Stimulated activated CD4-positive, alpha-beta T cell treated with anti-CD3 and anti-CD28 coated beads, Interleukin-4, amount 100 ng/mL, for 4 hours (primary cell): ENCODE measurements at places on chromosomes 1 and 21.

DNA sequence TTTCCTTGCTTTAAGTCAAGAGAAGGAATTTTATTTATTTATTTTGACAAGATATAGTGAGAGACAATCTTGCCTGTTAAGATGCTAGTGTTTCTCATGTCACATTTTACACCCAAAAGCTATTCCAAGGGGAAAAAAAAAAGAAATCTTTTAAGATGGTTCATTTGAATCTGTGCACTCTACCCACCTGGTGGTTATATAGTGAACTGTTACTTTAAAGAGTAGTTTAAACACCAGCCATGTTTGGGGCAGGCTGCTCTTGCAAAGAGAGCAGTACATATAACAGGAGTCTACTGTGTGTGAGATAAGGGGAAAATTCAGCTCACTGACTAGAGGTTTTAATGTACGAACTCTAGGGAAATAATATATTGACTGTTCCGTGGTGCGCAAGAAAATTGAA, 3.3 kb upstream of the ELAVL4 start:
- no peak for DNase-seq

DNA sequence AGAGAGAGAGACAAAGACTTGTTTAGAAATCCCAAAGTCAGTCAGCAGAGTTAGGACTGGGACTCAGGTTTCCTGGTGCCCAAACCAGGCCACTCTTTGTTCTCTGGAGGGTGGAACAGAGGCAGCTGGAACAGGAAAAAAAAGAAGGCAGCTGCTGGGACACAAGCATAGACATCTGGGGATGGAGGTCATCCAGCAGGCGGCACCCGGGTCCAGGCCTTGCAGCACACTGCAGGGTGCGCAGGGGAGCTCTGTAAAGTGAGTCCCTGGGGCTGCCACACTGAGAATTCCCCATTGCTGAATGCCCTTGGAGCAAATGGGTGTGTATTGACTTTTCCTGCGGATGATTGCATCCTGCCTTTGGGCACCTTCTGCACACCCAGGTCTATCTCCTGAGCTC, 222.9 kb upstream of the CSF3R start:
- DNase-seq = no peak

DNA sequence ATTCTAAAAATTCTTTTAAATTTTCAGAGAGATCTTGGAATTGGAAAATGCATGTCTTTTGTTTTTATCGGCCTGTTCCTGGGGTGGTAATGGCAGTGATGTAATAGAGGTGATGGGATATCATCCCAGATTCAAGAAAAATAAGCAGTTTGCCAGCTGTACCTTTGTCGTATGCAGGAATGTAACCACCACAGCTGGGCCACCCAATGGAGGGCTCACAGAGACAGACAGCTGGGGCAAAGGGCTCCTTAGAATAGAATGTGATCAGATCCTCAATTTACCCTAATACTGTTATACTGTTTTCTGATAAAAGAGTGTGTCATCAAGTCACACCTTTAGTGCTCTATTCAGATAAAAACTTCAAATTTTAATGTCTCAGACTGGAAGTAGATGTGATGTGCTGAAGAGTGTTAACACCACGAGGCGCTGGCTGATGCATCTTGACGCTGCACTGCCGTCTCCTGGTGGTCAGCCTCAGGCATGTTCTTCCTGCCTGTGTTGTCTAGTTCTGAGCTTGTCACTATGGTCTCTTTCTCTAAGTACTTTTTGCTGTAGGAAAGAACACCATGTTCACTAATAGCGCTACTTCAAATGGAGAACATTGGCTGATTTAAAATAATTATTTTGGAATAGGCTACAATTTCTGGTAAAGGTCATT, 78.8 kb downstream of the C1orf21 start:
- DNase-seq = no peak

GRCh38 chr1:203359010-203359571, 8.2 kb upstream of the FMOD start:
- no peak for DNase-seq

- no peak for DNase-seq
Observed at GRCh38 chr1:232571523-232571922, 58.4 kb downstream of the SIPA1L2 start.
